ENCODE measurements at places on chromosomes 4 and X.

DNA sequence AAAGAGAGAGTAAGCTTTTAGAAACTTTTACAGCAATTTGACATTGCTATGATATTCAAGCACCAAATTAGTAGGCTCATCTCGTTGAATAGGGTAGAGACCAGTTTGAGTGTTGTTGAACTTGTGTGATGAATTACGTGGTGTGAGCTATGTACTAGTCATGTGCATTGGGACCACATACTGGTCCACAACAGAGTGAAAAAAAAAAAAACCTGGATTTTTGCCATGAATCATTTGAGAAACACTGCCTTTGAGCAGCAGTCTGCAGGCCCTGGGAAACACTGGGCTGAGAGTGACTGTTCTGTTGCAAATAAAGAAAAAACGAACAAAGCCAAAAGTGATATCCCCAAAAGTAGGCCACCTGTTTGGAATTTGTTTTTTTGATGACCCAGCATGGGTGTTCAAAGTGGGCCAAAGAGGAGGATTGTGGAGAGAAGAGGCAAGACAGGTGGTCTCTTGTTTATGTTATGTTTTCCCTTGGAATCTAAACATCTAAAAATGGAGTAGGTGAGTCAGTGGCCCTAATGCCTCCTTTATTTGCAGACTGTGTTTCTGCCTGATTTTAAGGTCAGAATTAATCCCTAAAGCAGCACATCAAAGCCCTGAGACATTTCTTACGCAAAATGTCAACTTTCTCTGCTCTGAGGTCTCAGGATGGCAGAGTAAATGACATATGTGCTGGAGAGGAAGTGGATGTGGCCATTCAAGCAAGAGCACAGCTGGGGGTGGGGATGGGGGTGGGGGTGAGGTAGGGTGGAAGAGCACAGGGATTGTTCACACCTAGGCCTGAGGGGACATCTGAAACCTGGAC is 33.5 kb downstream of the TAF7L start:
- no peaks in the 10 kb centered on the region for H3K36me3 ChIP-seq
- no peak overlapping the region for H3K4me3 ChIP-seq
- H3K4me1 ChIP-seq = peaks cover 6% of the 10 kb centered on the region

DNA sequence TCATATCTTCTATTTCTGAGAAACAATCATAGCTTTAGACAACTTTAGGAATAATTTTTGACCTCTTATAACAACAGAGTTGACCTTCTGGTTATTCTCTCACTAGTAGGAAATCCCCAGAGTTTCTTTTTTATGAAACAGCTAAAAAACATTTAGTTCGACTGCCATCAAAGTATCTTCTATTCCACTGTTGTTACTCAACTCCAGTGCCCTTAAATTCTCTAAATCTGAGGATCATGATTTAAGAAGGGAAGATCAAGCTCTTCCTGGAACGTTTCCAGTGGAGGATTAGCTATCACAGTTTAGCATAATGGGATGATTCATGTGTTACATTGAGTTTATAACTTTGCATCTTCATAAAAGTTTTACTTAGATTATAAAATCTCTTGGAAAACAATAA is 134.9 kb upstream of the VEGFC start:
- DNase-seq = no peak
- H3K27ac ChIP-seq = no peak overlapping the region
- no peak overlapping the region for H3K4me3 ChIP-seq
- no peaks in the 10 kb centered on the region for H3K4me1 ChIP-seq
- H3K27me3 ChIP-seq = no peaks in the 10 kb centered on the region

DNA sequence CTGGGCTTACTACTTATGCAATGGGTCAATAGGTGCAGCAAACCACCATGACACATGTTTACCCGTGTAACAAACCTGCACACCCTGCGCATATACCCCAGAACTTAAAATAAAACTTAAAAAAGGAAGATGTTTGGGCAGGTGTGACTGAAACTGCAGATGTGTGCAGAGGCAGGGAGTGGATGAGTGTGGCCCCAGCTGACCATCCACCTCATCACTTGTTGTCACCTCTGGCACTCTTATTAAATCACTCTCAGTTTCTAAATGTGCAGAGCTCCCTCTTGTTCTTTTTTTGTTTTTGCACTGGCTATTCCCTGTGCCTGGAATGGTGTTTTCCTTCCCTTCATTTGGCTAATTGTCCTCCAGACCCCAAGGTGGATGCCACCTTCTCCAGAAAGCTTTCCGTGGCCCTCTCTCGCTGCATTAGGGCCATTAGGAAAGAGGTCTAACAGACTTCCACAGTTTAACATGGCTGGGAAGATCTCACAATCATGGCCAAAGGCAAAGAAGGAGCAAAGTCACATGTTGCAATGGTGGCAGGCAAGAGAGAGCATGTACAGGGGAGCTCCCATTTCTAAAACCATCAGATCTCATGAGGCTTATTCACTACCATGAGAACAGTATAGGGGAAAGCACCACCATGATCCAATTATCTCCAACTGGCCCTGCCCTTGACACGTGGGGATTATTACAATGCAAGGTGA is 58.5 kb downstream of the SLC2A9 start:
- no peaks in the 10 kb centered on the region for H3K4me1 ChIP-seq
- H3K27me3 ChIP-seq = peaks cover 3% of the 10 kb centered on the region
- no peak overlapping the region for H3K4me3 ChIP-seq
- peaks cover 4% of the 10 kb centered on the region for H3K36me3 ChIP-seq
- no peak for DNase-seq

GRCh38 chr4:107806196-107806595 is 18.5 kb upstream of the SGMS2 start:
- DNase-seq = no peak
- H3K4me3 ChIP-seq = no peak overlapping the region
- H3K27me3 ChIP-seq = peaks cover 14% of the 10 kb centered on the region
- H3K4me1 ChIP-seq = no peaks in the 10 kb centered on the region

DNA sequence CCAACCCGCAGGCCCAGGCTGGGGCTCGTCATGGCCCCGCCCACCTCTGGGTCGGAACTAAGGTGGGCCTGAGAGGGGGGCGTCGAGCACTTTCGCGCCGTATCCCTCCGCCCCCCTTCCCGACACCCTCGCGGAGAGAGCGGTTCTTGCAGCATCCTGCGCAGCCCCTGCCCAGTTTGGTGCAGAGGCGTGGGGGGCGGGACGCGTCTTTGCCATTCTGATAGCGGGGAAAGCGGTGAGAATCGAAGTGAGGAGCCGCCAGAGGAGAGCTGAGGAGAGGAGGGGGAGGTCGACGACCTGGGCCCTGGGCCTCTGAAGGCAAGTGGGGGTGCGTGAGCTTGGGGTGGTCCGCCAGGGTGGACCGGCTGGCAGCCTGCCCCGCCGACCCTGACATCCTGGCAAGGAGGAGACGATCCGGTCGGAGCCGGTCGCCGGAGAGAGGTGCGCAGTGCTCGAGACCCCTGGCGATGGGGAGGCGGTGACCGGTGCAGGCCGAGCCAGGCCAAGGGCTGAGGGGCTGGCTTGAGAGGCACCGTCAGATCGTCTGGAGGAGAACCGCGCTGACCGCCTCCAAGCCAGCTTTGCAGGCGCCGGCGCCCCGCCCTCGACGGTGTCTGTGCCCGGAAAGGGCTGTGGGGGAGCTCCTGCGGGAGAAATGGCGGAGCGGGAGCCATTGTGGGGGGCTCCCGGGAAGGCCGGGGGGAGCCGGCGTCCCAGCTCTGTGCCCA is 25.5 kb downstream of the GPRASP3 start:
- no peak overlapping the region for H3K27ac ChIP-seq
- H3K4me1 ChIP-seq = peaks cover 2% of the 10 kb centered on the region
- peak overlapping the region; percentile 63 for H3K4me3 ChIP-seq
- H3K27me3 ChIP-seq = peaks cover 6% of the 10 kb centered on the region
- no peaks in the 10 kb centered on the region for H3K36me3 ChIP-seq
- peak; percentile 33 for DNase-seq

DNA sequence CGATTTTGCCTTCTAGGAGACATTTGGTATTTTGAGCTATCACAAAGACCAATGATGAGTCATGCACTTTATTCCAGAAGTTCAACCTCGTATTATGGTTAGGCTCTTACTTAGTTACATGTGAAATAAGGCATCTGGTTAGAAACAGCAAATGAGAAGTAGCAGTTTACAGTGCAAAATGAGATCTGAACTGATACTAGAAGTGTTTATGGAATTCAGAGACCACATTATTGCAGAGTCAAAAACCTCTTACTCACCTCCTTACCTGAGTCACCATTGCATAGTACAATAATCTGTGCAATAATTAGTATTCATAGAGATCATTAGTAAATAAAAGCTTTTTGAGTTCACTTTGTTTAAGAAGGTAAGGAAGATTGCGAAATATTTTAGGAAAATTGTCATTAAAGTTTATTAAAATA is 38.7 kb downstream of the SEC24B start:
- no peak overlapping the region for H3K4me3 ChIP-seq
- H3K27ac ChIP-seq = peak overlapping the region; percentile 10
- peaks cover 7% of the 10 kb centered on the region for H3K4me1 ChIP-seq
- DNase-seq = no peak
- peaks cover 36% of the 10 kb centered on the region for H3K36me3 ChIP-seq
